ENCODE measurements at places on chromosomes 7 and 10. TPM values are rescaled to one million over a fixed set of nuclear protein-coding genes. Genes with fewer than 3 reads are reported as not detected.

DNA sequence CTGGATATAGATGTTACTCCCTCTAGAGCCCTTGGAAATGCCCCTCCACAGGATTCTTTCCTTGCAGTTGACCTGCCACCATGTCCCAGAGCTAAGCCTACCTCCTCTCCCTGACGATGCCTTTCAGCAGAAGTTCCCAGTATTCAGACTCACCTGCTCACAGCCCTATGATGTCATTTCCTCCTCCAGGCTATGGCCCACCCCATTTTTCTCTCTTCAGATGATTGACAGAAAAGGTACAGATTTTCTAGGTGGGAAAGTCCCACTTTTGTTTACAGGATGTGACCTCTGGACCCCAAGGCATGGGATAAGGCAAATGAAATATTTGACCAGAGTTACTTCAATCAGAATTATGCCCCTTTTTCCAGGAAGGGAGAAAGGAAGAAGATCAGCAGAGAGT lies 280.2 kb upstream of the PHYHIPL start:
- H3K4me3 ChIP-seq: no peak overlapping the region
- no peaks in the 10 kb centered on the region for H3K36me3 ChIP-seq
- DNase-seq: no peak
- no peaks in the 10 kb centered on the region for H3K4me1 ChIP-seq
- H3K27ac ChIP-seq: peak overlapping the region; percentile 31

DNA sequence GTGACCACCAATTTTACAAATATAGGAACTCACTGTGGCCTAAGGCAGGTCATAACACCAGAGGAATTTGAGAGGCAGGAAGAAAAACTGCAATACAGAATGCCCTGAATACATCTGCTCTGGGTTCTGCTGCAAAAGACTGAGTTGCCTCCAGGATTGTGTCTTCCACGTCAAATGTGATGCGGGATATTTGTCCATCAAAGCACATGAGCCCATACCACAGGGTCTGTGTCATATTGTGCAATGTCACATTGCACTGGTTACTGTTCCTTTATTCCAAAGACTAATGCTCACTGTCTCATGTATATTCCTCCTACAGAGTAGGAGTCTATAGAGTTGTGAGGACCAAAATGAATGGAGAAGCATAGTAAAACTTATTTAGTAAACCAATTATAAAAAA lies 58.6 kb upstream of the ABCB4 start:
- H3K27me3 ChIP-seq: no peaks in the 10 kb centered on the region
- no peak for DNase-seq
- H3K4me1 ChIP-seq: no peaks in the 10 kb centered on the region
- H3K4me3 ChIP-seq: no peak overlapping the region
- no peaks in the 10 kb centered on the region for H3K36me3 ChIP-seq

- H3K36me3 ChIP-seq: peaks cover 7% of the 10 kb centered on the region
- H3K4me1 ChIP-seq: no peaks in the 10 kb centered on the region
- H3K27ac ChIP-seq: no peak overlapping the region
- DNase-seq: no peak
- no peaks in the 10 kb centered on the region for H3K27me3 ChIP-seq
These were observed 37.2 kb downstream of the NKX6-2 start for GRCh38 chr10:132748545-132749370.

GRCh38 chr10:15189133-15189885 lies 20.8 kb upstream of the NMT2 start:
- no peak overlapping the region for H3K27ac ChIP-seq
- H3K4me3 ChIP-seq: no peak overlapping the region
- H3K27me3 ChIP-seq: no peaks in the 10 kb centered on the region
- no peak for DNase-seq
- H3K36me3 ChIP-seq: no peaks in the 10 kb centered on the region

- H3K27ac ChIP-seq: no peak overlapping the region
- H3K4me3 ChIP-seq: no peak overlapping the region
- H3K27me3 ChIP-seq: no peaks in the 10 kb centered on the region
These were observed 81.3 kb upstream of the CUX1 start for GRCh38 chr7:101736084-101736483.

- DNase-seq: no peak
- no peak overlapping the region for H3K27ac ChIP-seq
- H3K27me3 ChIP-seq: peaks cover 49% of the 10 kb centered on the region
- no peaks in the 10 kb centered on the region for H3K36me3 ChIP-seq
These were observed 5.6 kb upstream of the TBX20 start for GRCh38 chr7:35259523-35259908.

DNA sequence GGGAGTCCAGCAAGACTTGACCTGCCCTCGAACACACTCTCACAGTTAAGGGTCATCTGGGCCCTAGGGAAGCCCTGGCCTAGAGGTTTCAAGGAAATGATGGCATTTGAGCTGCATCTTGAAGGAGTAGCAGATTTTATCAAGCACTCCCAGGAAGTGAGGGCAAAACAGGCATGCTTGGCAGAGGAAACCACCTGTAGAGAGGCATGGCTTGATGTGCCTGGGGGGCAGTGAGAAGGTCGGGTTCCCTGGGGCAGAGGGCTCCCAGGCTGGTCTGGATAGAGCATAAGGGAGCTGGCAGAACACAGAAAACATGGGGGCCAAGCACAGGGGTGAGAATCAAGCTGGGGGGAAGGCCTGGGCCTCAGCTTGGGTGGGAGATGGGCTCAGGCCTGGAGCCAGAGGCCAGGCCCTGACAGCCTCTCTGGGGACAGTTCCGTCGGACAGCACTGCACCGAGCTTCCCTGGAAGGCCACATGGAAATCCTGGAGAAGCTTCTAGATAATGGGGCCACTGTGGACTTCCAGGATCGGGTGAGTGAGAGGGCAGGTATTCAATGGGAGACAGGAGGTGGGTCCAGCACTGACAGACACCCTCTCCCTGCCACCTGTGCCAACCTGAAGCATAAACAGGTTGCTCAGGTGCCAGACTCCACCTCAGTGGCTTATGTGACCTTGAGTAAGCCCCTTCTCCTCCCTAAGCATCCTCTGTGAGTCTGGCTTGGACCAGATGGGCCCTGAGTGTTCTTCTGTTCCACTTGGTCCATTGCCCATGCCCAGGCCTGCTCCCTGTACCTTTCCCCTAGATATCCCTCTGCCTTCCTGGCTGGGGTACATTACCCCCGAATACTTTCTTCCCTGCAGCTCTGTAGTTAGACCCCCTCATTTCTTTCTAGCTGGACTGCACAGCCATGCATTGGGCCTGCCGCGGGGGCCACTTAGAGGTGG lies 3.5 kb upstream of the HOGA1 start:
- no peak overlapping the region for H3K27ac ChIP-seq
- H3K27me3 ChIP-seq: no peaks in the 10 kb centered on the region
- H3K36me3 ChIP-seq: no peaks in the 10 kb centered on the region
- no peaks in the 10 kb centered on the region for H3K4me1 ChIP-seq
- DNase-seq: no peak
- H3K4me3 ChIP-seq: no peak overlapping the region

DNA sequence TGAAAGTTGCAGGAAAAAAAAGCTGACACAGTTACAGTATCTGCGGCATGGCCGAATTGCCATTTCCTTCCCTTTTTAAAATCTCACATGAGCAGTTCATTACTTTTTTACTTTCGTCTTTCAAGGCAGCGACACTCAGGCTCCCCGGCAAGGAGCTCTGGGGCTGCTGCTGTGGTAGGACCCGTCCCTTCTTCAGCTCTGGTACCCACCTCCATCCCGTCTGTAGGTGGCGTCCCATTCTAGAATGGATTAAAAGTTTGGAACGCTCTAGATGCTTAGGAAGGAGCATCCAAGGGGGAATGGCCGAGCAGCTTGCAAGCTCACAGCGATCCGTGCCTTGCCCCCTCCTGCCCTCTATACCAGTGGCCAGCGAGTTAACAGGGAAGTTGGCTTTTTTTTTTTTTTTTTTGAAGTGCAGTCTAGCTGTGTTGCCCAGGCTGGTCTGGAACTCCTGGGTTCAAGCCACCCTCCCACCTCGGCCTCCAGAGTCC lies 22.8 kb upstream of the TTYH3 start:
- DNase-seq: no peak
- H3K27me3 ChIP-seq: no peaks in the 10 kb centered on the region
- no peaks in the 10 kb centered on the region for H3K36me3 ChIP-seq
- no peak overlapping the region for H3K27ac ChIP-seq
- no peaks in the 10 kb centered on the region for H3K4me1 ChIP-seq
- H3K4me3 ChIP-seq: no peak overlapping the region

- no peak overlapping the region for H3K27ac ChIP-seq
- H3K36me3 ChIP-seq: no peaks in the 10 kb centered on the region
- DNase-seq: no peak
These were observed 61.6 kb downstream of the GRK5 start for GRCh38 chr10:119268871-119269506.

- H3K36me3 ChIP-seq: no peaks in the 10 kb centered on the region
- H3K27me3 ChIP-seq: no peaks in the 10 kb centered on the region
- no peak for DNase-seq
- no peaks in the 10 kb centered on the region for H3K4me1 ChIP-seq
These were observed 13.0 kb downstream of the GALNT17 start for GRCh38 chr7:71144963-71145362.

DNA sequence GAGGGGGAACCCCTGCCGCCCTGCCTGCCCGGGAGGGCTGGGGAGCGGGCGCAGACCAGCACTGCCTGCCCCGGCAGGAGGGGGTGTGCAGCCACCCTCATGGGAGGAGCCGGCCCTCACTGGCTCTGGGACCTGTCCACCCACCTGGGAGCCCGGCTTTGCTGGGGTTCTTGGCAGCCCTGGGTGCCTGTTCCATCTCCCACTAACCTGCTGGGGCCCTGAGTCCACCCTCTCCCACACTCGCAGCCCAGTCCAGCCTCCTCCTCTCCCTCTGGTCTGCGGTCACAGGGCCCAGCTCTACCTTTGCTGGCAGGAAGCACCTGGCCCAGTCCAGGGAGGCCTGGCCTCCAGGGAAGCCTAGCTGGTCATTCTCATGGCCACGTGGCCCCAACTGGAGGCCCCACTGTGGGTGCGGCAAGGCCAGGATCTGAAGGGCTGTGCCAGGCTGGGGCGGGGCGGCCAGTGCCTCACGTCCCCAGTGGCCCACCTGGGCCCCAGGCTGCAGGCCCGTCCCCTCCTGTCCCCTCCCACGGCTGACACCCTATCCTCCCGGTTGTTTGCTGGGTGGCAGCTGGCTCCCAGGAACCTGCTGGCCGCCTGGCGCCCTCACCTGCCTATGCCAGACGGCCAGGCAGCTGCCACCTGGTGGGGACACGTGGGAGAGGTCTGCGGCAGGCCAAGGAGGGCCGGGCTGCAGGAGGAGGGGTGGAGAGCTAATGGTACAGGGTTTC lies at the start of gene TMEM184A:
Gene TMEM184A (minus strand): TSS at position 393 of the 731 bp plus-strand sequence. CDS start 721 bp downstream, outside the sequence.
- H3K4me1 ChIP-seq: peaks cover 33% of the 10 kb centered on the region
- no peaks in the 10 kb centered on the region for H3K36me3 ChIP-seq
- no peaks in the 10 kb centered on the region for H3K27me3 ChIP-seq
- peak within 1 kb of the TSS; percentile 83 for H3K27ac ChIP-seq

DNA sequence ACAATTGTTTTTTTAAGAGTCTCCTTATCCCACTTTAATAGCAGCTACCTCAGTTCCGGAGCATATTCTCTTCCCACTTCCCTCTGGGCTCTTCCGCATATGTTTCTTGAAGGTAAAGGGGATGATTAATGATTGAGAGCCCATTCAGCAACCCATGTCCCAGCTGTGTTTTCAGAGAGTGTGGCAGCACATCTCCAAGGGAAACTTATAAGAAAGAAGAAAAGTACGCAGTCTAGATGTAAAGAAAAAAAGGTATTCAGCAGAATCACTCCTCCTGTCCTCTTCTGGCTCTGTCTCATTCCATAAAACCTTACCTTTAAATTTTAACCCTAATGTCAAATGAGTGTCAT lies 9.7 kb upstream of the ANKRD7 start:
- no peaks in the 10 kb centered on the region for H3K36me3 ChIP-seq
- no peak overlapping the region for H3K27ac ChIP-seq
- peak overlapping the region; percentile 35 for H3K4me3 ChIP-seq
- no peak for DNase-seq
- H3K4me1 ChIP-seq: no peaks in the 10 kb centered on the region

GRCh38 chr10:115503546-115503945 lies 410.4 kb downstream of the ATRNL1 start:
- no peaks in the 10 kb centered on the region for H3K27me3 ChIP-seq
- no peak overlapping the region for H3K27ac ChIP-seq
- no peaks in the 10 kb centered on the region for H3K36me3 ChIP-seq
- no peak overlapping the region for H3K4me3 ChIP-seq
- no peak for DNase-seq
- no peaks in the 10 kb centered on the region for H3K4me1 ChIP-seq

DNA sequence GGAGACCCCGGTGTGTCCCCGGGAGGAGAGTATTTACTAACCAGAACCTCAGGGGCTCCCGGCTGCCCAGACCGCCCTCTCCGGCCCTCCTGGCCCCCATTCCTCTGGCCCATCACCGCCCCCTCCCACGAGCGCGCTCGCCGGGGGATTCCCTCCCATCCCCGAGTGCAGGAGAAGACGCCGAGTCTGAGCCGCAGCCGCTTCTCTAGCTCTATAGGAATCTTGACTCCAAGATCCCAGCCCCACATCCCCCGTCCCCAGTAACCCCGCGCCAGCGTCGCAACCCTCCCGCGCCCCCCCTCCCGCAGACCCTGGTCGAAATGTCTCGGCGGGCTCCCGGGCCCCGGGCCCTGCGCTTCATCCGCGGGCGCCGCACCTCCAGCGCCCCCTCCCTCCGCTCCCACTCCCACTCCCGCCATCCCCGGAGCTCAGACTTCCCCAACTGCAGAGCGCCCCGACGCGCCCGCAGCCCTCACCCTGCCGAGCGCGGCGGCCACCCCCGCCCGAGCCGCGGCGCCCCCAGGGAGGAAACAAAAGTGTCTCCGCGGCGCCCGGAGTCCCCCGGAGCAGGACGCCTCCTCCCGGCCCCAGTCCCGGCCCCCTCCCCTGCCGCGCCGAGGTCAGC lies 541 bp downstream of the ELMO1 start:
- peak overlapping the region; percentile 75 for H3K4me3 ChIP-seq
- H3K36me3 ChIP-seq: no peaks in the 10 kb centered on the region
- H3K27ac ChIP-seq: peak overlapping the region; percentile 77
- no peak for DNase-seq
- H3K4me1 ChIP-seq: no peaks in the 10 kb centered on the region

GRCh38 chr7:116242178-116242577 lies 31.8 kb downstream of the TES start:
- DNase-seq: no peak
- no peak overlapping the region for H3K27ac ChIP-seq
- H3K4me3 ChIP-seq: no peak overlapping the region
- H3K4me1 ChIP-seq: no peaks in the 10 kb centered on the region
- H3K27me3 ChIP-seq: no peaks in the 10 kb centered on the region

- no peaks in the 10 kb centered on the region for H3K4me1 ChIP-seq
- H3K27ac ChIP-seq: no peak overlapping the region
- DNase-seq: no peak
- no peak overlapping the region for H3K4me3 ChIP-seq
These were observed 74.5 kb downstream of the BMPER start for GRCh38 chr7:33979807-33980355.

- H3K27me3 ChIP-seq: no peaks in the 10 kb centered on the region
- no peak for DNase-seq
- no peak overlapping the region for H3K27ac ChIP-seq
- H3K36me3 ChIP-seq: no peaks in the 10 kb centered on the region
- H3K4me3 ChIP-seq: no peak overlapping the region
These were observed 44.3 kb downstream of the PFKP start for GRCh38 chr10:3111621-3112163.

Gene ORC5
- 50.5 TPM for total RNA-seq

Gene HSPA12A
- 19.4 TPM for total RNA-seq

Gene SCART1
- 2.2 TPM for total RNA-seq

Gene PHYHIPL
- 32.1 TPM for total RNA-seq

Data from prostate gland (tissue), 2 donors.